ENCODE measurements at places on chromosomes 5 and 9.

DNA sequence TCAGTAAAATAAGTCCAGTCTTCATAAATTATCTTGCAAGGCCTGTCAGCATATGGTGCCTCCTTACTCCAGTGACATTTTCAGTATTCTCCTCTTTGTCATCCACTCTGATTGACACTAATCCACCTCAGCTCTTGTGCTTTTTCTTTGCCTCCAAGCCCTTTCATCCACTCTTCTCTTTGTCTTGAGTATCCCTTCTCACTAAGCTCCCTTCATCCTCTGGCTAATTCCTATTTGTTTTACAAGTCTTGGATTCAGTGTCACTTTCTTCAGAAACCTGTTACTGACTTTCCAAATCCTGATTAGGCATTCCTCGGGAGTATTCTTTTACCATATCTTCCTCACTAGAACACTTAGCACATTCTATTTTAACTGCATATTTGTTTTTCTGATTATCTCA lies 100.6 kb upstream of the VCAN start:
- DNase-seq = no peak
- H3K36me3 ChIP-seq = no peaks in the 10 kb centered on the region
- no peak overlapping the region for H3K27ac ChIP-seq
- H3K4me1 ChIP-seq = no peaks in the 10 kb centered on the region

- no peaks in the 10 kb centered on the region for H3K4me1 ChIP-seq
- no peak overlapping the region for H3K4me3 ChIP-seq
- DNase-seq = no peak
- H3K36me3 ChIP-seq = no peaks in the 10 kb centered on the region
Observed at GRCh38 chr5:139658928-139659667, 10.9 kb downstream of the CXXC5 start.

GRCh38 chr9:136995772-136996311 lies 526 bp downstream of the CLIC3 start:
- peaks cover 39% of the 10 kb centered on the region for H3K4me1 ChIP-seq
- H3K27ac ChIP-seq = peak overlapping the region; percentile 15
- peaks cover 7% of the 10 kb centered on the region for H3K36me3 ChIP-seq
- H3K4me3 ChIP-seq = no peak overlapping the region
- H3K27me3 ChIP-seq = peaks cover 6% of the 10 kb centered on the region

GRCh38 chr5:37086466-37087173 lies 162.6 kb downstream of the CPLANE1 start:
- peaks cover 3% of the 10 kb centered on the region for H3K4me1 ChIP-seq
- no peak overlapping the region for H3K4me3 ChIP-seq
- no peak overlapping the region for H3K27ac ChIP-seq
- H3K36me3 ChIP-seq = peaks cover 20% of the 10 kb centered on the region
- no peaks in the 10 kb centered on the region for H3K27me3 ChIP-seq

DNA sequence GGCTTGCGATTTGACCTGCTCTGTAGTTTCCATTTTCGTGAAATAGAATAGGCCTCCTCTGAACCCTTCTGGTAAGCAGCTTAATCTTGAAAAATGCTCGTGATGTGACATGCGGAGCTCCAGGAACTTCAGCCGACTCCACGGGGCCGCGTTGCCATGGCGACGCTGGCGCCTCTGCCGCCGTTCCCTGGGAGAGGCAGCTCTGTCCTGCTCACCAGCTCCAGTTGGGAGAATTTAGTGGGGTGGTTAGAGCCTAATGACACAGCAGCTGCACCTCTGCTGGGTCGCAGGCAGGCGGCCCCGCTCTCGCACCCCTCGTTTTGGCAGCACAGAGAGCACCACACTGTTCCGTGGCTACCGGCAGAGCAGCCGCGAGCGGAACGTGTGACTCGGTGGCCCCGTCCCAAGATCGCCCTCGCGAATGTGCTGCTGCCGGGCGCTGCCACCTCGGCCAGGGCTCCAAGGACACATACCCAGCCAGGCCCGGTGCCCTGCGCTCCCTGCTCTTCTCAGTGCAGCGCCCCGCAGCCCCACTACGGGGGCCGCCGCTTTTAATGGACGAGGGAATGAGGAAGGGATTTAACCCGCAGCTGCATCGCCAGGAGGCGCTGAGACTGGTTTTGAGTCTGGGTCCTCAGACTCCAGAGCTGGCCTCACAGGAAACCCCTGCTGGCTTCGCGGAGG lies 131.2 kb upstream of the LMX1B start:
- DNase-seq = no peak
- no peak overlapping the region for H3K4me3 ChIP-seq
- peaks cover 51% of the 10 kb centered on the region for H3K27me3 ChIP-seq
- peaks cover 3% of the 10 kb centered on the region for H3K4me1 ChIP-seq
- H3K27ac ChIP-seq = no peak overlapping the region
- no peaks in the 10 kb centered on the region for H3K36me3 ChIP-seq

- H3K27me3 ChIP-seq = peaks cover 9% of the 10 kb centered on the region
- H3K4me3 ChIP-seq = no peak overlapping the region
- no peak overlapping the region for H3K27ac ChIP-seq
- no peaks in the 10 kb centered on the region for H3K36me3 ChIP-seq
Observed at GRCh38 chr5:59666440-59667068, 227.0 kb downstream of the PDE4D start.

GRCh38 chr9:129319938-129320481 lies 141.9 kb upstream of the IER5L start:
- no peak overlapping the region for H3K27ac ChIP-seq
- H3K27me3 ChIP-seq = no peaks in the 10 kb centered on the region
- no peak overlapping the region for H3K4me3 ChIP-seq
- H3K36me3 ChIP-seq = no peaks in the 10 kb centered on the region
- no peak for DNase-seq

DNA sequence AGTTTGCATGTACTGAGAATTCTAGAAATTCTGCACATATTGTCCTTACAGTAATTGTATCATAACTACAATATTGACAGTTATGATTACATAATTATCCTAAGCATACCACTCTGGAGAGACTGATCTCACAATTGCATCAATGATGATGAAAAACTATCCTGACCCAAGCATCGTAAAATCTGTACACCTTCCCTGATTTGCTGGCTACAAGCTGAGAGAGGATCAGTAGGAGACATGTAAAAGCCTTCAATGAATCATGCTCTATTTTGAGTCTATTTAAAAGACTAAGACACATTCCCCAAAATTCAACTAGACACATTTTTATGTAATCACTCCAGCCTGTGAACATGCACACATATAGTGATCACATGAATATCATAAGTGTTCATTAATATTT lies 1833.8 kb downstream of the EFNA5 start:
- no peaks in the 10 kb centered on the region for H3K27me3 ChIP-seq
- H3K36me3 ChIP-seq = no peaks in the 10 kb centered on the region
- no peak for DNase-seq
- no peak overlapping the region for H3K4me3 ChIP-seq

DNA sequence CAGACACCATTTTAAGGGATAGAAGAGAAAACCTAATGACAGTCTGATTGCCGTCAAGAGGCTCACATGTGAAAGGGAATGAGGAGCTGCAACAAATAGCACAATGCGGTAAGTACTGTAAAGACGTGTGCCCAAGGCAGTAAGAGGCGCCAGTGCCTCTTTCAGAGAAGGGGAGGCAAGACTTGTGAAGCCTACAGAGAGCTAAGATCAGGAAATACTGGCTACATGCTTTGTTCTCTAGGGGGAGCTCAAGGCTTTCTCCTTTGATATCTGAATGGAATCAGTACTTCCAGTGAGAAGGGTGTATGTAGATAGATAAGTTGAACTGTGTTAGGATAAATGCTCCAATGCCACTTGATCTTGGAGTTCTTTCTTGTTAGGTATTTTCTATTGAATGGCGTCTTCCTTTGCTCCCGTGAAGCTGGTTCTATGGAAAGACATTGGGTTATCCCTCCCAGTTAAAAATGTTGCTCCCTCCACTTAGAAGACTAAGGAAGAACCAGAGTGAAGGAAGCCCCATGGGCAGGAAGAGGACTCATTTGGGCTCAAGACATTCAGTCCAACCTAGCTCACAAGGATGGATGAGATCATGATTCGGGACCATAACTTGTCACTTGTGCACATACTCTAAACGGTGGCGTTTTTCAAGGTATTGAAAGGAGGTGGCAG lies 23.5 kb upstream of the ALDOB start:
- peak; percentile 5 for DNase-seq
- H3K4me1 ChIP-seq = no peaks in the 10 kb centered on the region
- peaks cover 2% of the 10 kb centered on the region for H3K27me3 ChIP-seq
- H3K27ac ChIP-seq = no peak overlapping the region
- H3K4me3 ChIP-seq = no peak overlapping the region
- no peaks in the 10 kb centered on the region for H3K36me3 ChIP-seq

DNA sequence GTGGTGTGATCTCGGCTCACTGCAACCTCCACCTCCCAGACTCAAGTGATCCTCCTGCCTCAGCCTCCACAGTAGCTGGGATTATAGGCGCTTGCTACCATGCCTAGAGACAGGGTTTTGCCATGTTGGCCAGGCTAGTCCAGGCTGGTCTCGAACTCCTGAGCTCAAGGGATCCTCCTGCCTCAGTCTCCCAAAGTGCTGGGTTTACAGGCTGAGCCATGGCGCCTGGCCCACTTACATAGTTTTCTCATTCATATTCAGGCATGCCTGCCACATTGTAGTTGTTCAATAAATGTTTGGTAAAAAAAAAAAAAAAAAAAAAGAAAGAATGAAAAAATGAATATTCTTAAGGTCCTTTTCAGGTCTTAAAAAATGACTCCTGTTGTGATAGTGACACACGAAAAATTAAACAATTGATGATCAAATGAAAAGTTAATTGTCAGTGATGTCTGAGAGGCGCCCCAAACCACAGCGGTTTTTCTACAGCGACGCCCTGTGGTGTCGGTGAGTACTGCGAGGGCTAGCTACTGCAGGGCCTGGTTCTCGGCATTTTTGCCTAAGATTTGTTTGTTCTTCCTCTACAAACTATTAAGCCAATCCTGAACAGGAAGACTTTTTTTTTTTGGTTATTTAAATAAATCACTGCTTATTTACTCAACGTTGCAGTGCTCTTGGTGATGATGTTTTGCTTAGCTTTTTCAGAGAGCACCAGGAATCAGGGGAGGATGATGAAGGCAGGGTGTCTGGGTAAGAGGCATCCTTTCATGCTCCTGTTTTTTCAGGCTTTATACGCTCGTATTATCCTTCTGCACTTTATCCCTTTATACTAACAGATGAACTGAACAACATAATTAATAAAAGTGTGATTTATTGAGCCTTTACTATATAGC lies 67.0 kb upstream of the DPYSL3 start:
- DNase-seq = peak; percentile 17
- no peak overlapping the region for H3K4me3 ChIP-seq
- no peaks in the 10 kb centered on the region for H3K36me3 ChIP-seq
- no peaks in the 10 kb centered on the region for H3K27me3 ChIP-seq
- no peaks in the 10 kb centered on the region for H3K4me1 ChIP-seq
- H3K27ac ChIP-seq = no peak overlapping the region

DNA sequence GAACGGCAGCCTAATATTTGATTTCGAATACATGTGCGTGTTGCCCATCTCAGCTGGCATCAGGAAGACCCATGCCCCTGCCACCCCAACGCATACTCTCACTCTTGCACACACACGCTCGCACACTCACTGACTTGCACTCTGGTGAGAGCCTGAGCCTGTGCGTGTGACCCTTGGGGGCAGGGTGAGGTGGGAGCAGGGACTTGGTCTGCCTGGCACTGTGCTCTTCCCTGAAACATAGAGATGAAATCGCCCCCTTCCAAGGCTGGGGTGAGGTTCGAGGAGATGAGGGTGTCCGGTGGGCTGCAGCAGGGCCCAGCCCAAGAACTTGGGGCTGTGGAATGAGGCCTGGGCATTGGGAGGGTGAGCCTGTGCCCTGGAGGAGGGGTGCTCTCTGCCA lies 1.2 kb downstream of the LCN9 start:
- no peaks in the 10 kb centered on the region for H3K27me3 ChIP-seq
- DNase-seq = no peak
- no peak overlapping the region for H3K27ac ChIP-seq
- H3K4me3 ChIP-seq = no peak overlapping the region
- H3K36me3 ChIP-seq = no peaks in the 10 kb centered on the region

DNA sequence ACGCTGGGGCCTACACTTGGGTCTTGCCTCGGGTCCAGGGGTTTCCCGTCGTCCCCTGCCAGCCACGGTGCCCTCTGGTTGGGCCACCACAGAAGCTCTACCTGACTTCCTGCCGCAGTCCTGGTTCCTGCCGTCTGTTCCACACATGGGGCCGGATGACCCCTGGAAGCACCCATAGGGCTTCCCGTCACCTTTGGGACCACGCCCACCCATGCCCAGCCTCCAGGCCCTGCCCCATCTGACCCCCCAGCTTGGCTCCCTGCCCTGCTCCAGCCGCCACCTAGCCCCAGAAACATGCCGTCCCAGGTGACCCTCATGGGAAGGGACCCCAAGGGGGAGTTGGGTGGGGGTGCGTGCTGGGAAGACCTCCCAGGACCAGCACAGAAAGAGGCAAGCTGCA lies 13.7 kb downstream of the MRPL36 start:
- H3K27ac ChIP-seq = no peak overlapping the region
- H3K36me3 ChIP-seq = peaks cover 1% of the 10 kb centered on the region
- no peak overlapping the region for H3K4me3 ChIP-seq
- H3K27me3 ChIP-seq = peaks cover 2% of the 10 kb centered on the region

- H3K36me3 ChIP-seq = peaks cover 19% of the 10 kb centered on the region
- peak overlapping the region; percentile 94 for H3K4me3 ChIP-seq
- H3K27me3 ChIP-seq = no peaks in the 10 kb centered on the region
Observed at GRCh38 chr5:18744441-18744840, 1110.2 kb downstream of the TAF11L14 start.

DNA sequence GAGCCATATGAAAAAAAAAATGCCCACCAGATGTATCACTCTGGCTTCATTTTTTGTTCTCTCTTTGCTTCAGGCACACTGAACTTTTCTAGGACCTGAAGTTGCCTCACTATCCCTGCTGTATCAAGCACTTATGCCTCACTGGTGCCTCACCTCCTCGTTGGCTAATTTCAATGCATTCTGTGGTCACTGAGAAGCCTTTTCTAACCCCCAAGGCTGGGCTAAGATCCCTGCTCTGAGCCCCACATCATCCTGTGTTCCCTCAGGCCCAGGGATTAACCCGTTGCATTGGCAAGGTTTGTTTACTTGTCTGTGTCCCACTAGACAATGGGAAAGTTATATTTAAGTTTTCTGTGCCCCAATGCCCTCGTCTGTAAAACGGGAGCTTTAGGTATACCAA lies 362.7 kb downstream of the OSTF1 start:
- no peak overlapping the region for H3K27ac ChIP-seq
- no peaks in the 10 kb centered on the region for H3K4me1 ChIP-seq
- no peak for DNase-seq
- H3K4me3 ChIP-seq = no peak overlapping the region

- H3K27me3 ChIP-seq = no peaks in the 10 kb centered on the region
- peak; percentile 65 for DNase-seq
- peak overlapping the region; percentile 73 for H3K27ac ChIP-seq
Observed at GRCh38 chr5:157100140-157100679, 8.6 kb downstream of the HAVCR2 start.
